NB4 (cell line): ENCODE measurements at places on chromosomes 6 and 20.
A peak's percentile ranks its signal among the peaks of the same experiment; 100 is the strongest.

DNA sequence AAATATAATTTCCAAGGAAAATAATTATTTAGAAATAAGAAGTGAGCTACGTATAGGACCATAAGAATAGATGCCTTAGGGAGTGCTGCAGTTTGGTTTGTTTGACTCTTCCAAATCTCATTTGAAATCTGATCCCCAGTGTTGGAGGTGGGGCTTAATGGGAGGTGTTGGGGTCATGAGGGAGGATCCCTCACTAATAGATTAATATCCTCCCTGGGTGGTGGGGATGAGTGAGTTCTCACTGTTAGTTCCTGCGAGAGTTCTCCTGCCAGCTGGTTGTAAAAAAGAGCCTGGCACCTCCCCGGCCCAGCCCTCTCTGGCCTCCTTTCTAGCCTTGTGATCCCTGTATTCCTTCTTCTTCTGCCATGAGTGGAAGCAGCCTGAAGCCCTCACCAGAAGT is 69.3 kb downstream of the RCAN2 start:
- no peak for DNase-seq

DNA sequence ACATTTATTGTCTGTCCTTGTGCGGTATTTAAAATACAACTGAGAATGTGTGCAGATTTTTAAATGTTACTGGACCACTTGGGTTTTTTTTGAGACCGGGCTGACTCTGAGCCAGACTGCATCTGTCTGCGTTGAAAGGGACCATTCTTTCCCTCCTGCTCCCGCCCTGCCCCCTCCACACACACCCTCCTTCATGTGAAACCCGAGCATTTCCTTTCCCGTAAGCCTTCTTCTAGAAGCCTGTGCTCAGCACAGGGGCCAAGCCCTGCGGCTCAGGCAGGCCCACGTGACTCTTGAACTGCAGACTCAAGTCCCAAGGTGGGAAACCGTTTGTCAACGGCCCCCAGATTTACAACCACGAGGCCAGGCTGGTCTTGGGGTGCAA is 82.7 kb upstream of the FOXC1 start:
- DNase-seq = no peak

- DNase-seq = peak; percentile 61
Observed at GRCh38 chr6:105077596-105078385, 102.0 kb downstream of the POPDC3 start.

- no peak for DNase-seq
Observed at GRCh38 chr6:106745197-106745770, 115.9 kb downstream of the QRSL1 start.

DNA sequence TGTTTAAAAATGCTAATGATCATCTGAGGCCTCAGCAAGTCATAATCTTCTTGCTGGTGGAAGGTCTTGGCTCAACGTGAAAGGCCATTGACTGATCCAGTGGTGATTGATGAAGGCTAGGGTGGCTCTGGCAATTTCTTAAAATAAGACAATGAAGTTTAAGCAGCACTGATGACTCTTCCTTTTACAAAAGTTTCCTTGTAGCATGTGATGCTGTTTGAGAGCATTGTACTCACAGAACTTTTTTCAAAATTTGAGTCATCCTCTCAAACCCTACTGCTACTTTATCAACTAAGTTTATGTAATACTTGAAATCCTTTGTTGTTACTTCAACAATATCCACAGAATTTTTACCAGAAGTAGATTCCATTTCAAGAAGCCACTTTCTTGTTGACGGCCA is 382.3 kb downstream of the ESR1 start:
- DNase-seq = no peak

DNA sequence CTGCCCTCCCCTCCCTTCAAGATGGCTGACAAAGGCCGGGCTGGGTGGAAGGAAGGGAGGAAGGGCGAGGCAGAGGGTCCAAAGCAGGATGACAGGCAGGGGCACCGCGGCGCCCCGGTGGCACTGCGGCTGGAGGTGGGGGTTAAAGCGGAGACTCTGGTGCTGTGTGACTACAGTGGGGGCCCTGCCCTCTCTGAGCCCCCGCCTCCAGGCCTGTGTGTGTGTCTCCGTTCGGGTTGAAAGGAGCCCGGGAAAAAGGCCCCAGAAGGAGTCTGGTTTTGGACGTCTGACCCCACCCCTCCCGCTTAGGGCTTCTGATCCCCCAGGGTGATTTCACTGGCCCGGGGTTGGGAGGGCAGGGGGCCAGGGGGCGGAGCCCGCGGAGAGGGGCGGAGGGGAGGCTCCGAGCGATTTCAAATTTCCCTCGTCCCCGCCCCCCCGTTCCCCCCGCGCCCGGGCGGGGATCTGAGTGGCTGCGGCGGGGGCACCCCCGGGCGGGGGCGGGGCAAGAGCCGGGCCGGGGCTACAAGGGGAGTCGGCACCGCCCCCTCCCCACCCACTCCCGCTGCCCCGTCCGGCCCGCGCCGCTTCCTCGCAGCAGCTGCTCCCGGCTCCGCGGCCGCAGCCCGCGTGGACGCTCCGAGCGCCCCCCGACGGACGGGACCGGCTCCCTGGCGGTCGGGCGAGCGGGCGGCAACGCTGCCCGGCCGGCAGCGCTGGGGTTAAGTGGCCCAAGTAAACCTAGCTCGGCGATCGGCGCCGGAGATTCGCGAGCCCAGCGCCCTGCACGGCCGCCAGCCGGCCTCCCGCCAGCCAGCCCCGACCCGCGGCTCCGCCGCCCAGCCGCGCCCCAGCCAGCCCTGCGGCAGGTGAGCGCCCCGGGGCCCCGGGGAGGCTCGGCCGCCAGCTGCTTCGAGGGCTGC is at the start of gene DNMT3B:
DNMT3B (plus strand) TSS at position 555 of the 923 bp plus-strand sequence. CDS start 17,939 bp downstream, outside the sequence.
- peak; percentile 92 for DNase-seq

DNA sequence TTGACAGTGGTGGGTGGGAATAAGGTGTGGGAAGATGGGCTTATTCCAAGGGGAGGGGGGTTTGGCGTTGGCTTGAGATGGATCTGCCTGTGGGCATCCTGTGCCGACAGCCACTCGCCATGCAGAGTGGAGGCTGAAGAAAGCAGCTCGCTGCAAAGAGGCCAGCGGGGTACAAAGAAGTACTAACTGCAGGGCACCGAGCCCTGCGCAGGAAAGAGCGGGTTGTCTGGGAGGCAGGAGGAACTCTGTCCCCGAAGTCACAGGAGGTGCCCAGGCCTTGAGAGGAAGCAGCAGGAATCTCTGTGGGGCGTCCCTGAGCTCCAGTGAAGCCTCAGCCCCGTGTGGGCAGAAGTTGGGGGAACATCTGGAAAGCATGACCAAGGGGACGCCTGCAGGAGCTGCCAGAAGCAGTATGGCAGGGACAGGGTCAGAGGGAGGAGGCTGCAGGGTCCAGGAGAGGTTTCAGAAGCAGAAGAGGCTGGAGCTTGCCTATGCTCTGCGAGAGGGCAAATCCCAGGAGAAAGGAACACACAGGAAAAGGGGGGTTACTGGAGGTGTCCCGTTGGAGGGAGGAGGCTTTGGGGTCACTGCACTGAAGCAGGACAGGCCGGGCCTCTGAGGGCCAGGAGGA is 77.2 kb downstream of the THBS2 start:
- no peak for DNase-seq

- no peak for DNase-seq
Observed at GRCh38 chr6:38943964-38944363, 104.6 kb upstream of the GLP1R start.

GRCh38 chr6:52227495-52227894 is 16.8 kb downstream of the IL17F start:
- DNase-seq = no peak

GRCh38 chr6:168793649-168794048 is 352.7 kb downstream of the SMOC2 start:
- DNase-seq = no peak

DNA sequence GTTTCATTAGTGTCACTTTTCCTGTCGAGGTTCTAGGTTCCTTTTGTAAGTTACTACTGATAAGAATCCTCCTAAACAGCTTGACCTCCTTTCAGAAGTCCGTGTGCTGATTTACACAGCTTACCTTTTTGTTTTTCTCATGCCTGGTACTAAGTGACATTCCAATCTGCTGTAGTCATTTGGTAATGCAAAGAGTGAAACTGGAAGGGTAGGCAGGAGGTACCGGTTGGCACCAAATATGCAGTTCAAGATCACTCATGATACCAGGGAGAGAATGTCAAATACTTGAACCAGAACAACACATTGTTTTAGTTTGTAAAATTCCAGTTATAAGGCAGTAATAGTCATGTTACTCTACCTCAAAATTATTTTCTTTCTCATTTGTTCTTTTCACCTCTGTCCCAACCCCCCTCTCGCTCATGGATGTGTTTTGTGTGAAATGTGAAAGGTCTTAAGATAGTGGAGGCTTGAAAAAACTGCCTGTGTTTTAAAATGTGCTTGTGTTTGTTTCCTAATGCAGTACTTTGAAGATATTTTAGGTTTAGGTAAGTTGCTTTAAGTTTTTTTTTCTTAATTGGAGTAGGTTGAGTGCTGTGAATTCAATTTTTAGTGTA is 23.2 kb downstream of the AFDN start:
- DNase-seq = no peak

DNA sequence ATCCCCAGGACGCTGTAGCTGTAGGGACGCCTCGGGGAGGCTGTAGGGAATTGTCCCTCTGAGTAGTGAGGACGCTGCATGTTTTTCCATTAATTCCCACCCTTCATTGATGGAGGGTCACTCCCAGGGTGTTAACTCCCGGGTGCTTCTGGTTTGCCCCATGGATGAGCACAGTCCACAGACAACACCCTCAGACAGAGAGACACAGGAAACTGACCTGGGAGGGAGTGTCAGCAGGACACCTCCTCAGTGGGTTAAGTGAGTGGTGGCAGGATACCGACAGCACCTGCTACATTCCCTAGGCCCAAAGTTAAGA is 53.5 kb downstream of the LINC00237 start:
- DNase-seq = no peak

- no peak for DNase-seq
Observed at GRCh38 chr6:99789767-99790166, 183.1 kb downstream of the PRDM13 start.

GRCh38 chr6:63465750-63466149 is 106.5 kb upstream of the LOC128125822 start:
- DNase-seq = no peak

DNA sequence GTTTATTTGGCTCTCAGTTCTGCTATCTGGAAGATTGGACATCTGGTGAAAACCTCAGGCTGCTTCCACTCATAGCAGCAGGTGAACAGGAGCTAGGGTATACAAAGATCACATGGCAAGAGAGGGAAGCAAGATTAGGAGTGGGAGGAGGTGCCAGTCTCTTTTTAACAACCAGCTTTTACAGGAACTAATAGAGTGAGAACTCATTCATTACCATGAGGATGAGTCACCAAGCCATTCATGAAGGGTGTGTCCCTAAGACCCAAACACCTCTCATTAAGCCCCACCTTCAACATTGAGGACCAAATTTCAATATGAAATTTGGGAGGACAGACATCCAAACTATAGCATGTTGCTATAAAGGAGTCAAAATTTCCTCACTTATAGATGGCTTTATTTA is 85.4 kb upstream of the HCRTR2 start:
- DNase-seq = no peak

GRCh38 chr6:137698636-137699030 is 168.4 kb upstream of the TNFAIP3 start:
- DNase-seq = peak; percentile 66

DNA sequence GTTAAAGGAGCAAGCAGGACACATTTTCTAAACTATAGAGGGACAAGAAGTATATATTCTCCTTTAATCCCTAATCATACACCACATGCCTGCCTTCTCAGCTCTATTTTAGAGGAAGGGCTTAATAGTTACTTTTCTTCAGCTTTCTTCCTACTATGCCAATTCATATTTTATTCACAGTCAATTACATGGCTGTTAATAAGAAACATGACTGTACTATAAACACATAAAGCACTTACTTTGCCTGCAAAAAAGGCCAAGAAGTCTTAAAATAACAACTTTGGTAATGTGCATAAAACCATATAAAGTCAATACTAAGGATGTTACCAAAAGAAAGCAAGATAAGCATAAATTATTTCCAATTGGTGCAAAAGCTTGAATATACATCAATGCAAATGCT is 6.4 kb downstream of the KIAA0408 start:
- no peak for DNase-seq

- DNase-seq = no peak
Observed at GRCh38 chr6:14546036-14546435, 428.5 kb downstream of the CD83 start.

DNA sequence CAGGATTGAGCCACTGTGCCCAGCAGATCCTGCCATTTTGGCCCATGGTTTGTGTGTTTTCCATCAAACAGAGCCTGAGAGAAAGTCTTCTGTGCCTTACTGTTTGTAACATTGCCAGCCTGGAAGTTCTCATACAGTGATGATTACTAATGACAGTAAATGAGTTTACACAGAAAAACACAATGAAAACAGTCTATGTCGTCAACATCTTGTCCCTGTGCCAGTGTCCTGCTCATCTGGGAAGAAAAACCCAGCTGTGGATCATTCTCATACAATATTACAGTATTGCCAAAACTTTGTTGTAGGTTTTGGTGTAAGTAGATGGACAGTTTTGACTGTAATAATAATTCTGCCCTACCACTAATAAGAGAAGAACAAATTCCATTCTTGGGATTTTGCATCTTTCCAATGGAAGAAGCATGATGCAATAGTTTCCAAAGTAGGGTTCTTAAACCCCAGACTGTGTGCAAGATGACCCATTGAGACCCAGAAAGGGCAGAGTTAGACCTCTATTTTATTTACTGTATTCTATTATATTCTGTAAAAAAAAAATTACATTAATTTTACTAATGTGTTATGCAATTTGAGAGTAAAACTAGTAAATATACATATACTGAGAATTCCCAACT is 135.0 kb upstream of the JARID2 start:
- no peak for DNase-seq

GRCh38 chr6:113632220-113632864 is 224.8 kb upstream of the MARCKS start:
- DNase-seq = no peak

GRCh38 chr6:29552512-29553051 is 7.0 kb downstream of the UBD start:
- DNase-seq = peak; percentile 55

GRCh38 chr6:45653117-45653883 is 275.6 kb upstream of the SUPT3H start:
- DNase-seq = peak; percentile 86

DNA sequence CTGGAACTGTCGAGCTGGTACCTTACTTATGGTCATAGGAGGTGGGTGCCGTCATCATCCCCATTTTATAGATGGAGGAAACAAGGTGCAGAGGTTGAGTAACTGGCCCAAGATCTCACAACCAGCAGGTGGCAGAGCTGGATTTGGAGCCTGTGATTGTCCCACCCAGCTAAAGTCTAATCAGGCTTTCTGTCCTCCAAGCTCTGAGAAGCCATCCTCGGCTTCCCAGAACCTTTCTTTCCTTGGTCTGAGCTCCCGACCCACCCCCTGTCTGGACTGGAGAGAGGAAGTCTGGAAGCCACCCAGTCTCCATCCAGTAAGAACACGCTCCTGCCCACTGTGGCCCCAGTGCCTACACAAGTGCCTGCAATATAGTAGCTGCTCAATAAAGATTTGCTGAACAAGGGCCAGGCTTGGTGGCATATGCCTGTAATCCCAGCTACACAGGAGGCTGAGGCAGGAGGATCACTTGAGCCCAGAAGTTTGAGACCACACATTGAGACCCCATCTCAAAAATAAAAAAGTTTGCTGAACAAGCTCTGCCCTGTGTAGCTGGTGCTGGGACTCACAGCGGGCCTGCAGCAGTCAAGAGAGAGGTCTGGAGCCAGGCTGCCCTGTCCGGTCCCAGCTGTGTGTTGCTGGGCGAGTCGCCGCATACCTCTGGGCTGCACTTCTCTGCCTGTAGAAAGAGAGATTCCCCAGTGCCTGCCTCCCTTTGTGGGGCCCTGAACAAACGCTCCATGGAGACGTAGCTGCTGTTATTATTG is 32.5 kb upstream of the DLGAP4 start:
- DNase-seq = peak; percentile 51

GRCh38 chr6:21967056-21967974 is 329.5 kb downstream of the PRL start:
- no peak for DNase-seq

- DNase-seq = no peak
Observed at GRCh38 chr20:45187693-45188092, 13.0 kb downstream of the PI3 start.
